Thyroid gland (tissue), 4 donors: ENCODE measurements at places on chromosomes 5 and 9. TPM values are rescaled to one million over a fixed set of nuclear protein-coding genes. Genes with fewer than 3 reads are reported as not detected.
A peak's percentile ranks its signal among the peaks of the same experiment; 100 is the strongest.

DNA sequence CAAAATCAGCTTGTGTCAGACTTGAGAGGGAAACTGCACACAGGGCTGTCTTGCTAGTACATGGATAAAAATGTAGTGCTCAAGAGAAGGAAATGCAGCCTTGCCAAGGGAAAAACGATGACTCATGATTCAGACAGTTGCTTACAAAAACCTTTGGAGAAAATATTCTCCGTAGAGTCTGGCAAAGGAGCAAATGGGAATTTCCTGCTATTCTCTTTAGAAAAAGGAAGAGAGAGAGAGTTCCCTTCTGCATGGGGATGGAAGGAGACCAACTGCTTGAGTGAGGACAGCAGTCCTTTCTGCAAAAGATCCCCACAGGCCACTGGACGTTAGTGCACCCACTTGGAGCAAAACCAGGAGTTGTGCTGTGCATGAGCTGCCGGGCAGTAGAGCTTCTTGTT, 7.6 kb downstream of the IFNB1 start:
- peak overlapping the region; percentile 42 for H3K27ac ChIP-seq
- H3K4me3 ChIP-seq, result no peak overlapping the region
- peak; percentile 63 for DNase-seq
- H3K36me3 ChIP-seq, result no peaks in the 10 kb centered on the region

- no peak overlapping the region for H3K27ac ChIP-seq
- no peaks in the 10 kb centered on the region for H3K36me3 ChIP-seq
- no peaks in the 10 kb centered on the region for H3K27me3 ChIP-seq
- DNase-seq, result no peak
Observed at GRCh38 chr5:171911152-171911551, 95.3 kb downstream of the FBXW11 start.

- no peaks in the 10 kb centered on the region for H3K27me3 ChIP-seq
- H3K4me1 ChIP-seq, result peaks cover 15% of the 10 kb centered on the region
- H3K27ac ChIP-seq, result no peak overlapping the region
- H3K4me3 ChIP-seq, result no peak overlapping the region
Observed at GRCh38 chr9:115013998-115014397, 83.6 kb upstream of the TNFSF8 start.

DNA sequence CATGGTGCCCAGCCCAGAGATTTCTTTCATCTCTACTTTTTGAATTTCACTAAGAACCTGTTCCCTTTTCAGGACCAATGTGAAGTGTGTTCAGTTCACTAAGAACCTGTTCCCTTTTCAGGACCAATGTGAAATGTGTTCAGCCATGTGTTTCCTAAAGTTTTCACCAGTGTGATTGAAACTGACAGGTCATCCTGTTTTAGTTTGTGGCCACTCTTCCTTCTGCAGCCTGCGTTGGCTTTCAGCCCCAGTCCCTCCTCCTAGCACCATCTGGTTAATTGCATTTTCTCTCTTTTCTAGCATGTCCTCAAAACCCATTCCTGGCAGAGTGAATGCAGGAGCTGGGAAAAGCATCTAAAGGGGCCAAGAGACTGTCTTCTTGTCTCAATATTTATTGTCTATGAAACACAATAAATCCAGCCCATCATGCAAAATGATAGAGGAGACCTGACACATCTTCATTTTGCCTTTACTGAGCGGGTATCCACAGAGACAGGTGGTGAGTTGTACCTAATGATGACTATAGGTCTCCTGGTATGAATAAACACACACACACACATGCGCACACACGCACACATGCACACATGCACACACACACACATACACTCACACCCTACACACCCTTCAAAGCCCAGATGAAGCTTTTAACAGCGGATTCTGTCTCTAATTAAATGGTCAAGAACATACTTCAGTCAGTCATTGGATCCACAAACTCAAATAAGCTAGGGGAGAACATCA, 6.1 kb upstream of the PANK3 start:
- no peak for DNase-seq
- peaks cover under 1% of the 10 kb centered on the region for H3K4me1 ChIP-seq
- no peak overlapping the region for H3K4me3 ChIP-seq
- no peaks in the 10 kb centered on the region for H3K27me3 ChIP-seq
- no peaks in the 10 kb centered on the region for H3K36me3 ChIP-seq
- no peak overlapping the region for H3K27ac ChIP-seq

DNA sequence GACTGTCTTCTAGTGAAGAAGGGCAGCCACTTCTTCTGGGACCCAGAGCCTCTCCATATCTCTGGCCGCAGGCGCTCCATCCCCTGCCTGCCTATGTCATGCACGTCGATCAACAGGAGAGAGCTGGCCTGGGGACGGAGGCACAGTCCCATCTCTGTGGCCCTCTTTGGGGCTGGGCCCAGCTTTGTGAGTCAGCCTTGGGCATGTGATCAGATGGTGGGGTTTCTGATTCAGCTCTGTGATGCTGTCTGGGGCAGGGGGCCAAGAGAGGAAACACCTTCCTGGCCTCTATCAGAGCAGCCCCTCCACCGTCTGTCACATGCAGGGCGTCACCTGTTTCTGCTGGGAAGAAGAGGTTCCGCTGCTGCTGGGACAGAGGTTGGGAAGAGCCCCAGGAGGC, 72.6 kb downstream of the MVB12B start:
- DNase-seq, result no peak
- H3K4me3 ChIP-seq, result no peak overlapping the region
- no peaks in the 10 kb centered on the region for H3K4me1 ChIP-seq
- no peaks in the 10 kb centered on the region for H3K27me3 ChIP-seq
- H3K36me3 ChIP-seq, result peaks cover 14% of the 10 kb centered on the region
- H3K27ac ChIP-seq, result no peak overlapping the region

GRCh38 chr9:128575916-128576315, 23.5 kb downstream of the SPTAN1 start:
- H3K27me3 ChIP-seq, result no peaks in the 10 kb centered on the region
- no peaks in the 10 kb centered on the region for H3K4me1 ChIP-seq
- H3K36me3 ChIP-seq, result peaks cover 68% of the 10 kb centered on the region
- DNase-seq, result no peak

GRCh38 chr5:68329554-68330255, 114.1 kb downstream of the PIK3R1 start:
- H3K27me3 ChIP-seq, result no peaks in the 10 kb centered on the region
- no peak overlapping the region for H3K4me3 ChIP-seq
- DNase-seq, result no peak
- no peak overlapping the region for H3K27ac ChIP-seq
- H3K4me1 ChIP-seq, result no peaks in the 10 kb centered on the region

DNA sequence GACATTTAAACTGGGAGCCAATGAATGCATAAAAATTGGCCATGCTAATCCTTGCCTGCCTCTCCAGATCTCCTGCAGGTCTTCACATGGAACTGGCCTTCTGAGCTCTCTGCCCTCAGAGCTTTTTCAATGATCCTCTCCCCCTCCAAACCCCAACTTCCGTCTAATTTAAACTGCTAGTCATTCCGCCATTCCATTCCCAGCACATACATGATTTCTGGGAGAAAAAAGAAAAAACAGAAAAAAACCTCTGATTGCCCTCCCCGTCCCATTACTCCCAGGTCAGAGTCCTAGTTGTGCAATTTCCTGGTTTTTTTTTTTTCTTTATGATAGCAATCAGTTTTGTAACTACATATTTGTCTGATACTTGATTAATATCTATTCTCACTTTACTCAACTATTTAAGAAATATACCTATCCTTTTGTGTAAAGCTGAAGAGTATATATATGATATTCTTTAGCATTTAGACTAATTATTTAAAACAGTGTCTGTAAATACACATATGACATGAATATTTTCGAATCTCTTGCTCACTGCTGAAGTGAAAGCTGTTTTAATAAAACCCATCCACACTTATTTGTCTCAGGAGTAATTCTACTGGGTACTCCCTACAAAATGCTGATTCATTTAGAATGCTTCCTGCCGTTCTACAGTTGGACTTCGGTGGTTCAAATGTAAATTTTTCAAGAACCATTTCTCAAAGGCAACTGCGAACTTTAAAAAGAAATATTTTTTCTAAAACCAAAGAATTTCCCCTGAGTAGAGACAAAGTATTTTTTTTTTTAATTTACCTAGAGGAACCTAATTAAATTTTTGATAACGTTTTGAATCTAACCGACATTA, 1.6 kb downstream of the HINT1 start:
- H3K4me1 ChIP-seq, result peaks cover 14% of the 10 kb centered on the region
- no peaks in the 10 kb centered on the region for H3K27me3 ChIP-seq
- H3K4me3 ChIP-seq, result peak overlapping the region; percentile 82
- no peak for DNase-seq
- H3K36me3 ChIP-seq, result peaks cover 35% of the 10 kb centered on the region

CDHR2 gene
- not detected for total RNA-seq
